ENCODE measurements at places on chromosomes 3 and 15.

- DNase-seq: no peak
These were observed 4.8 kb upstream of the CSK start for GRCh38 chr15:74776821-74777768.

GRCh38 chr15:69225355-69226022 lies 65.1 kb downstream of the GLCE start:
- no peak for DNase-seq

DNA sequence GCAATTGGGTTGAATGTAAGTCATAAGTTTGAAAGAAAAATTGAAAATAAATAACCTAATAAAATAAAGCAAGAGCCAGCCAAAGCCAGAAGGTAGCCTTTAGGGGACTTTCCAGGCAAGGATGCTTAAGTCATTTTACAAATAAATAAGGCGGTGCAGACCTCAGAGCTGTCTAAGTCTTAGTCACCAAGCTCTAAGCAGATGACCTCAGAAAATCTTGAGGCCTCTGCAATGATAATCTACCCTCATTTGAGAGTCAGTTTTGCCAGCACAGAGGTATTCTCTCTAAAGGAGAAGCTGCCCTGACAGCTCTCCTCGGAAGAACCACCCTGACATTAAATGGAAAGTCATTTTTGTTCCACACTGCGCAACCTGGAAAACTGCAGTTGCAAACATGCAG lies 113.9 kb downstream of the OXNAD1 start:
- DNase-seq: no peak

- no peak for DNase-seq
These were observed 2.2 kb downstream of the ZIC1 start for GRCh38 chr3:147411238-147411814.

DNA sequence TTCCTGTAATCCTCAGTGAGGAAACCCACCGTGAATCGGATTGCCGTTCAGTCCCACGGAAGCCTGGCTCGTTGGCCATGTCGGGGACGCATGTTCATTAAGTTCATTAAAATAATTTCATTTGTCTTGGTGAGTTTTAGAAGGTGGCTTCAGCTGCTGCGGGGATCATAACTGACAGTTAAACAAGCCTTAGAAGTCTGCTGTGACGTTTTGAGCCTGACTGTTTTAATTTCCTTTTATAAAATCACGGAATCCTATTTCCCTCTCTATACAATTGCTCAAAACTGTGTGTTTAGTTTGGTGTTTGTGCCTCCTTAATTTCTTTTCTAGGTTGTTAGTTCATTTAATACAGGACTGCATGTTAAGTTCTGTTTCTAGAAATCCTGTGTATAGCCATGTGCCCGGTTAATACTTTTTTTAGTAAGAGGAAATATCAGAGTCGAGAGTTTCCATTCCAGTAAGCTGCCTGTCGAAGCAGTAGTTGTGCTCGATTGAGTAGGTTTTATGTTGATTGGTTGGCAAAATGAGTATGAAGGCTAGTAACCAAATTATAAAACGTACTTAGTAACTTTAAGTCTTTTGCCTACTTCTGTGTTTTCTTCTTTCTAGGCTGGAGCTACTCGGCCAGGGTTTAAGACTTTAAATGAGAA lies 705 bp downstream of the NIPA2 start:
- no peak for DNase-seq

DNA sequence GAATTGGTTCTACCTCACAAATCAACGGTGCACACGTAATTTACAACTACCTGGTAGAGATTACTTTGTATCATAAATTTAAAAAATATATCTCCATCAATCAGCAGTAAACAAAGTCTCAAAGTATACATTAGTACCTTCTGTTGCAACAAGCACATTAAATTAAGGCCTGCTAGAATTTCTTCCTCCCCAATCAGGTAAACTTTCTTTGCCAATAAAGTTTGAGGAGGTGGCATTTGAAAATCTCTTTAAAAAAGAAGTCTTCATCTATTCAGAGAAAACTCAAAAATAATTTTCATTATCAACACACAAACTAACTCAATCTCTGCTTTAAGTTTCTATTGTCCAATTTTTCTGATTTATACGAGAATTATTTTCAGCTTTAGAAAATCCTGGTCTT lies 4.4 kb downstream of the CCNL1 start:
- no peak for DNase-seq

GRCh38 chr15:70781236-70781635 lies 17.9 kb upstream of the UACA start:
- no peak for DNase-seq

GRCh38 chr15:95894407-95894956 lies 436.0 kb upstream of the NR2F2 start:
- DNase-seq: no peak

GRCh38 chr3:73504239-73504638 lies 120.5 kb downstream of the PDZRN3 start:
- no peak for DNase-seq

DNA sequence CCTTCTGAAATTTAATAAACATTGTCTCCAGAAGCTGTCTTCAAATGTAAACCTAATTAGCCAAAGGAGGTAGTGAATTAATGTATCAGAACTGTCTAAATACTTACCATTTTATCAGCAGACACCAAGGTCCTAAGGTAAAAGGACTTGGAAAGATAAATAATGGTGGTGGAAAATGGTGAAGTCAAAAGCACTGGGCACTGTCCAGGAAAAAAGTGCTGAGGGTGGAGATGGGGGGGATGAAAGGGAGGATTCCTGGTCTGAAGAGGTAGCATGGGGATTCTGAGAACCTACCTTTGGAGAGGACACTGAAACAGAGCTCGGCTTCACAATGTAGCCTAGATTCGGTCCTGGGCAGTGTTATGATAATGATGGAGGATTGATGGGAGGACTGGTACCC lies 149.0 kb upstream of the DPH6 start:
- DNase-seq: no peak

GRCh38 chr3:183477801-183478456 lies 49.5 kb upstream of the MCF2L2 start:
- no peak for DNase-seq

All from glutamatergic neuron (in vitro differentiated cells).